ENCODE measurements at places on chromosomes 12 and 14. TPM values are rescaled to one million over a fixed set of nuclear protein-coding genes. Genes with fewer than 3 reads are reported as not detected.

- no peak for DNase-seq
These were observed 426.6 kb downstream of the EGLN3 start for GRCh38 chr14:33524244-33524643.

DNA sequence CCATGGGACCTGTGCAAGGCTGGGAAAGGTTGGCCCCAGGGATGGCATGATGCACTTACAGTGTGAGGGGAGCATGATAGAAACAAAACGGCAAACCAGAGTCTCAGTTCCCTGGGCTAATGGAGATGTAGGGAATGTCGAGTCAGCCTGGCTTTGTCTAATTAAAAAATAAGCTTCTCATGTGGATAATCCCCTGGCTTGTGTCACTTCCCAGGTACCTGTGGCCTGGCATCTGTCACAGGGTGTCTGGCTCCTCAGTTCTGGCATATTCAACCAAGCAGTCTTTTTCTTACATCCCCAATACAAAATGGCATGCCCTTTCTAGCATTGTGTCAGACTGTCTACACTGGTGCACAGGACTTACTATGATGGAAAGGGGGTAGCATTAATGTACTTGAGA, 261.4 kb downstream of the GRIN2B start:
- no peak for DNase-seq

- DNase-seq: no peak
These were observed 52.5 kb upstream of the MYL2 start for GRCh38 chr12:110972866-110973265.

GRCh38 chr12:52003016-52003550, 3.7 kb upstream of the TAMALIN start:
- no peak for DNase-seq

SLC25A21 gene
- total RNA-seq: 0.38 TPM

Data from omental fat pad (tissue), 4 donors.